Activated B cell treated with CpG ODN at 0.5 μM for 24 hours (primary cell): ENCODE measurements at places on chromosomes 13 and 19.

DNA sequence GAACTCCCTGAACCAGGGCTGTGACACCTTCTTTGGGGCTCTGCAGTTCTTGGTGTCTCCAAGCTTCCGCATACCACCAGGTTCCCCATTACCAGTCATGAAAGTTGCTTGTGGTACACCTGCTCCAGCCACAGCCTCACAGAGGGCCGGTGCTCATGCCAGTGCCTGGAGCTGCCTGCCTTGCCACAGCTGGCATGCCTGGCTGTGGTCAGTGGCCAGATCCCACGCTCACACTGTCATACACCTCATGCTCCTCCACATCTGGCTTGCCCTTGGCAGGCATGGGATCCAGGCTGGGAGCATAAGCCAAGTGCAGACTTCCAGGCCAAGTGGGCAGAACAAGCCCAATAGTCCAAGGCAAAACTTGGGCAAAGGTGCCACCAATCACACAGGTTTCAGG is 1054.9 kb downstream of the SLITRK5 start:
- DNase-seq = no peak

DNA sequence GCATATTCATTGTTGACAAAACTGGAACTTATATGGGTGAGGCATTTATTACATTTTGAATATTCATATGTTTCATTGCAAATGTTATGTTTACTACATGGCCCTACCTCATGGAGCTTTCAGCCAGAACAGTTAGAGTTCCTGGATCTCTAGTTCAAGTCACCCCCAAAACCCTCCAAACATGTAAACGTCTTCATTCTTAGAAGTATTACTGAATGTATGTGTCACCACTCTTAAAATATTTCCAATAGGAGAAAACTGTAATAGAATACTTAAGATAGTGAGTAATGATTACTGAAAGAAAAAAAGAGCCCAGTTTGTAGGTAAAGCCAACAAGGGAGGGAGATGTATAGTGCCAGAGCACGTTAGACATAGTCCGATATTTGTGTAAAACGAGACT is 23.5 kb downstream of the URI1 start:
- DNase-seq = no peak

- no peak for DNase-seq
These were observed 64.9 kb downstream of the ANKRD10 start for GRCh38 chr13:110850006-110850405.

DNA sequence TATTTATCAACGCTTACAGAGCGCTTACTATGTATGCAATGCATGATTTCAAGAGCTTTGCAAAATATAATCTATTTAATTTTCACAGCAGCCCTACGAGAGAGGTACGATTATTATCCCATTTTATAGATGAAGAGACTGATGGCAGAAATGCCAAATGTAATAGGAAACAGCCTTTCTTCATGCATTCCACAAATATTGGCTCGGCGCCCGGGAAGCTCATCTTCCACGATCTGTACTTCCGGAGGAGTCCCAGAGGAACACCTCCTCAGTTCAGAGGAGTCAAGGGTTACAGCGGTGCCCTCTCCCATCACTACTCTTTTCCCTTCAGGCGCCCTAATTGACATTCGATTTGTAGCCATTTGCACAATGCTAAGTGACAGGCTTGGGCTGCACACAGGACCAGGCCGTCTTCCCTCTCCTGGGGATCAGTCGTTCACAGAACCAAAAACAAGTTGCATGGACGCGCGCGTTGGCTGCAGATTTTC is 1.1 kb upstream of the ARHGAP35 start:
- no peak for DNase-seq

DNA sequence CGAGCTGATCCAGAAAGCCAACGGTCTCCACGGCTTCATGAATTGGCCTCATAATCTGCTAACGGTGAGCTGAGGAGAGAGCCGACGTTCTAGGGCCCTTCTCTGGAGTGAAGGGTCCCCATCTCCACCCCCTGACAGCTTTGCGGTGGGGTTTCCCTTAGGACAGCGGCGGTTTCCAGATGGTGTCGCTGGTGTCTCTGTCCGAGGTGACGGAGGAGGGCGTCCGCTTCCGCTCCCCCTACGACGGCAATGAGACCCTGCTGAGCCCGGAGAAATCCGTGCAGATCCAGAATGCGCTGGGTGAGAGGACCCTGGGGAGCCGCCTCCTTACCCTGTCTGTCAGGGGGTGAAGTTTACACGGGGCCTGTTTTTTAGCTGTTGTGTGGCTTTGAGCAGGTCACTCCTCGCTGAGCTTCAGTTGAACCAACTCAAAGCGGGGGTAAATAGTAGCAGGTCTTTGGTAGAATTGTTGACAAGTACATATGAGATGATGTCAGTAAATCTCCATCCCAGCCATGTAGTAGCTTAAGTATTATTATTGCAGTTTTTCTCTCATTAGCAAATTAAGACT is 801 bp downstream of the QTRT1 start:
- DNase-seq = peak; percentile 31

- no peak for DNase-seq
These were observed 37.3 kb upstream of the GTF2F2 start for GRCh38 chr13:45082964-45083363.

- no peak for DNase-seq
These were observed 29.8 kb downstream of the DGKH start for GRCh38 chr13:42078128-42078808.
